ENCODE measurements at places on chromosomes 3 and 15. TPM values are rescaled to one million over a fixed set of nuclear protein-coding genes. Genes with fewer than 3 reads are reported as not detected.

DNA sequence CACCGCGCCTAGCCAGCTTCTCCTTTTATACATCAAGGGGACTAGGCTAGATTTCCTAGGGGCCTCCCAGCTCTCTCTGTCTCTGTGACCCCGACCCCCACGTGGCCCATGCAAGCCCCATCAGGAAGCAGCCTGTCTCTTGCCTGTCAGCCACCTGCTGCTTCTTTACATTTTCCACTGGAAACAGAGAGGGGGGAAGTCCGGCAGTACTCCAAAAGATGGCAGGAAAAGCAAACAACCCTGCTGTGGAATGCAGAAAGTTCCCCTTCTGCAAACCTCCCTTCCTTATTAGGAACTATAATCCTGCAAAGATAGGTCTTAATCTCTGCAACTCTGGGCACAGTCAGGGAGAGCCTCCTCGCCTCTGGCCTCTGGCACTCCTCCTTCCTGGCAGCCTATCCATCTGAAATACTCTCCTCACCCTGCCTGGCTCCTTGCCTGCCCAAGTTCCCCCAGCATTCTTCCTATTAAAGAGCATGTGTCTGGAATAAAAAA is 47.4 kb upstream of the HACD2 start:
- DNase-seq: no peak

GRCh38 chr3:39445927-39446326 is 21.6 kb upstream of the MOBP start:
- no peak for DNase-seq

DNA sequence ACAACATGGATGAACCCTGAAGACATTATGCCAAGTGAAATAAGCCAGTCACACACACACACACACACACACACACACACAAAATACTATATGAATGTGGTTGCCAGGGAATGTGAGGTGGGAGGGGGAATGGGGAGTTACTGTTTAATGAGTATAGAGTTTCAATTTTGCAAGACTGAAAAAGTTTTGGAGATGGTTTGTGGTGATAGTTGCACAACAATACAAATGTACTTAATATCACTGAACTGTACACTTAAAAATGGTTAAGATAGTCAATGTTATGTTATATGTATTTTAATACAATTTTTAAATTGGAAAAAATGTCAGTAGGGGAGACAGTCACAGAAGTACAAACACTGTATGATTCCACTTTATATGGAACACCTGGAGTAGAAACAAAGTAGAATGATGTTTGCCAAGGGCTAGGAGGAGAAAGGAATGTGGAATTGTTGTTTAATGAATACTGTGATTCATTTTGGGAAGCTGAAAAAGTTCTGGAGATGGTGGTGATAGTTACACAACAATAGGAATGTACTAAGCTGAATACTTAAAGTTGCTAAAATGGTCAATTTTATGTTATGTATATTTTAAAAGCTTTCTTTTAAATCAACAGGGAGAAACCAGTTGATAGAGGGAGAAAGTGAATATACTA is 76.6 kb downstream of the RPL39L start:
- DNase-seq: no peak

DNA sequence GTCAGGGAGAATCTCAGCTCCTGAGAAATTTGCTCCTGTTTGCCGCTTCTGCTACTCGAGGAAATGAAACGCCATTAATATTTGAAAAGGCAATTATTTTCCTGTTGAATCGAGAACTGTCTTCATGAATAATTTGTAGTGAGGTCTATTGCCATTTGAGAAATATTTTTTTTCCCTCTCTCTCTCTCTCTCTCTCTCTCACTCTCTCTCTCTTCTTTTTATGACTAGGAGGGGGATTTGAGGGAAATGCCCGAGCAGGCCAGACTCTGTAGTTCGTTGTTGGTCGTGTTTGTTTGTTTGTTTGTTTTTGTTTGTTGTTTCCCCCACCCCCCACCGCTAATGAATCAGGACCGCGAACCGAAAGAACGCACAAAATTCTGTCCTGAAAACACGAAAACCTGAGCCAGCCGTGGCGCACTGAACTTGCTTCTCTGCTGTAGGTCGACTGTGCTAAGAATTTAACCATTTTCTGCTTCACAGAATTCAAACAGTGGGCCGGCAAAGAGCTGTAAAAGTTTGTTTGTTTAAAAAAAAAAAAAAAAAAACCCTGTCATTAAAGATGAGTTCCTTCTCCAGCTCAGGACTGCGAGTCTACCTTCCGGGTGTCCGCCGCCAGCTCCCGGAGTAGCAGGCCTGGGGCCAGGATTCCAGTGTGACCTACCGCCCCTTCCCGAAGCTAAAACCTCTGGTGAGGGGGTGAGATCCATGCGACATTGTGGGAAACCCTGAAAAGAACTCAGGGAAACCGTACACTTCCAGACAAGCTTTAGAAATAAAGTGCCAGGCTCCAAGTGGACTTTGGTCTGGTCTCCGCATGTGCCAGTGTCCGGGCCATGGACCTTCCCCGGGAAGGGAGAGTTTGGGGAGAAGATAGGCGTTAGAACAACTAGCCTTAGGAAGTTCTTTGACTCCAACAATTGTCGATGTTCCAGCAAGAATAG is 12.1 kb downstream of the ZIC4 start:
- DNase-seq: no peak

DNA sequence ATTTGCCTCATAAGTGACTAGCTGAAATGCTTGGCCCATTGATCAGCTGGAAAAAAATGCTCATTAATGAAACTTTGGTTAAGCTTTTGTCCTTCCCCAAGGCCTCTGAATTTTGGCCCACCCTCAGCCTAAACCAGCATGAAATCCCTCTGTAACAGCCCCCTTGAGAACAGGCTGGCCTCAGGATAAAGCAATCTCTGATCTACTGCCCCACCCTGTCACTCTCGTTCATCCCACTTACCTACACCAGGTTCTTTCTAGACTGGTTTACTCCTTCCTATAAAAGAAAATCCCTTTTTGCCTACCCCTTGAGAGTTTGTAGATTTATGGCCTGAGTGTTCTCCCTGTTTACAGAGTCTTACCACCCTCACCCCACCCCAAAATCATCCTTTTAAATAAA is 3.4 kb upstream of the AEN start:
- no peak for DNase-seq

The CCDC80 gene
- 0.08 TPM for polyA plus RNA-seq

The OR5K2 gene
- polyA plus RNA-seq: not detected

The TRPC1 gene
- 0.69 TPM for polyA plus RNA-seq

The ATG3 gene
- 70.9 TPM for polyA plus RNA-seq
